ENCODE measurements at places on chromosomes 16 and 17.

DNA sequence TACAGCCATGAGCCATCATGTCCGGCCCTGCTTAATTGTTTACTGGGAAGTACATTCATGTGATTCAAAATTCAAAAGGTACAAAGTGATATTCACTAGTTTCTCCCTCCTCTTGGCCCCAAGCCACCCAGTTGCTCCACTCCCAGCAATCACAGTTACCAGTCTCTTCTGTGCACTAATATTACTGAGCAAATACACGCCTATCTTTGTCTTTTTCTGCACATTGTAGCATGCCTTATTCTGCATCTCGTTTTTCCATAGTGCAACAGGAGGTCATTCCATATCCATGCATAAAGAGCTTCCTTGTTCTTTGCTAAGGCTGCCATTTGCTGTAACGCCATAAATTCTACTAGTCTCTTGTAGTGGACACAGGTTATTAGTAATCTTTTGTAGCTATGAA lies 2.2 kb upstream of the ALOX15 start:
- ATAC-seq: no peak

GRCh38 chr16:61500851-61501250 lies 535.4 kb downstream of the CDH8 start:
- no peak for ATAC-seq

DNA sequence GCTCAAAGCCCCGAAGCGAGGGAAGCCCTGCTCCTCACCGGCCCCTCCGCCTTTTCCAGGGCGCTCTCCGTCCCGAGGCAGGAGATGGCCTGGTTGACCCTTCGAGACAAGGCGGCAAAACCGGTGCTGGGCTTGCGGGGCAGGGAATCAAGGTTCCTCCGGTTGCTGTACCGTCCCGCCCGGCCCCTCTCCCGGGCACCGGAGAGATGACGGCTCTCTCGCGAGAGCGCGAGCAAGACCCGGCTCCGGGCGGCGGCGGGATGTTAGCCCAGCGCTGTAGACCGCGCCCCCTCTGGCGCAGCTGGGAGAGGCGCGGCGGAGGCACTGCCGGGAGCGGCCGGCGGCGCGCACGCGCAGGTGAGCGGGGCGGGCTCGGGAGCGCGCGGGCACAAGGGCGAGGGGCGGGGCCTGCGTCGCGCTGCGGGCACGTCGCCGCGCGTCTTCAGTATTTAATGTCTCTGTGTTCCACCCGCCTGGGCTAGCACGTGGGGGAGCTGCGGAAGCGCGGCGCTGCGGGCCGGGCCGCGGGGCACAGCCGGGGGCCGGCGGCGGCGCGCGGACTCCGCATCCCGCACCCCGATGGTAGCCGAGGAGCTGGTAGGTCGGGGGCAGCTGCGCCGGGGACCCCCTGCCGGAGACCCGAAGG lies at the start of gene AKAP1:
Gene AKAP1 (plus strand): TSS at position 445 of the 646 bp plus-strand sequence. CDS start 20,219 bp downstream, outside the sequence.
- peak; percentile 96 for ATAC-seq

GRCh38 chr16:22194707-22195444 lies 11.2 kb upstream of the EEF2K start:
- no peak for ATAC-seq

DNA sequence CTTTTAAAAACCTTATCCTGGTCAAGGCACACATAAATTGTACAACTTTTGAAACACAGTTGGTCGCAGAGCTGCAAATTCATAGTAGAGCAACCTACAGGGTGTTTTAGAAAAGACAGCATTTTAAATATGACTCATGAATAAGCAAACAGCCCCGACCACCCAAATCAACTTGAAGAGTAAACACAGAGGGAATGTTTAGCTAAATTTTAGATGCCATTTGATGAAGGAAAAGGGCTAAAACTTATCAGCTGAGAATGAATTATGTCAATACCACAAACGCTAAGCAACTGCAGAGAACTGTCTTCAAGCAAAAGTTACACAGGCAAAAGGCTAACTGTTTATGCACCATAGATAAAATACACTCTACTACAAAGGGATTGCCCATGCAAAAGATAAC lies 427.5 kb upstream of the PSMD7 start:
- no peak for ATAC-seq

- ATAC-seq: no peak
Measured at GRCh38 chr16:30187971-30188561, 4.7 kb downstream of the CORO1A start.

GRCh38 chr17:325270-326009 lies 27.2 kb downstream of the RPH3AL start:
- ATAC-seq: no peak

- no peak for ATAC-seq
Measured at GRCh38 chr16:66489818-66490217, 60.1 kb downstream of the TK2 start.

GRCh38 chr17:5122586-5123342 lies 6.9 kb downstream of the USP6 start:
- ATAC-seq: peak; percentile 48

DNA sequence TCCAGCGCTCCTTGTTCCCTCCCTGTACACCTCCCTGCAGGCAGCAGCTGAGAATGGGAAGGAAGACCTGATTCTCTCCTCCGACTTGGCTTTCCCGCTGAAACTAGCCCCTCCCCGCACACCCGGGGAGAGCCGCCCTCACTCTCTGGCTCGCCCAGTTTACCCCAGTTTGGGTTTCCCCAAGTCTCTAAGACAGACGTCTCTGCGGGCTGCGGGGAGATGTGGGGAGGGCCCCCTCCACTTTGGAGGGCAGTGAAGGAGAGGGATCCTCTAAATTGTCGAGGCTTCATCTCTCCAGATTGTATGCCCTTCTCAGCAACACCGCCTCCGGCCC lies 797 bp downstream of the GRB7 start:
- peak; percentile 77 for ATAC-seq

DNA sequence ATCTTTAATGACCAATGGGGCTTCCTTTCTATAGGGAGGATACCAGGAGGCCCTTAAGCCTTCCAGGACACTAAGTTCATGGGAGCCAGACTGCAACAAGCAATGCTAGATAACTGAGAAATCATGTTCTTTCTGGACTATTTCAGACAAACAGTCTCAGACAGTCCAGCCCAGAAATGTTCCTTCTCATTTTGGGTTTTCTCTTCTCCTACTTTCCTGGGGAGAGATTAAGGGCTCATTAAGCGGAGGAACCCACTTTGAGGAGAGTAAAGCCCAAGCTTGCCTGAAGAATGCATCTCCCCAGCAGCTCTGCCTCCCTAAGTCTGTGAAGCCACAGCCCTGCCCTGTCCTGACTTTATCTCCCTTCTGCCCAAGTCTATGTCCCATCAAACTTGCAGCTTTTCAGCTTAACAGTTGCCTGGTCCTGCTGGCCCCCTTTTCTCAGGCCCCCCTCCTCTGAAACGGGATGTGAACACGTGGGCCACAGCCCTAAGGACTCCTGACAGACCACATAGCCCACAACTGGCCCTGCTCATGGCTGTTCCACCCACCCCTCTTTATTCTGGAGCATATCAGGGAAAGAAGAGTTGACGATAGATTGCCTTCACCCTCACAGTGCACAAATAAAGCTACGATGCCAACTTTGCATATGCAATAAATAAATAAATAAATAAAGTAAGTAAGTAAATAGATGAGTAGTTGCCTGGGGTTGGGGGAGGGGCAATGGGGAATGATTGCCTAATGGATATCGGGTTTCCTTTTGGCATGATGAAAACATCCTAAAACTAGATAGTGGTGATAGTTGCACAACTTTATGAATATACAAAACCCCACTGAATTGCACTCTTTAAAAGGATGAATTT lies 111.0 kb downstream of the N4BP1 start:
- no peak for ATAC-seq

- ATAC-seq: no peak
Measured at GRCh38 chr17:33375103-33375502, 82.0 kb upstream of the ASIC2 start.

GRCh38 chr17:51813140-51813783 lies 345.3 kb downstream of the CA10 start:
- no peak for ATAC-seq

GRCh38 chr17:47995241-47995935 lies 24.5 kb downstream of the CDK5RAP3 start:
- no peak for ATAC-seq

DNA sequence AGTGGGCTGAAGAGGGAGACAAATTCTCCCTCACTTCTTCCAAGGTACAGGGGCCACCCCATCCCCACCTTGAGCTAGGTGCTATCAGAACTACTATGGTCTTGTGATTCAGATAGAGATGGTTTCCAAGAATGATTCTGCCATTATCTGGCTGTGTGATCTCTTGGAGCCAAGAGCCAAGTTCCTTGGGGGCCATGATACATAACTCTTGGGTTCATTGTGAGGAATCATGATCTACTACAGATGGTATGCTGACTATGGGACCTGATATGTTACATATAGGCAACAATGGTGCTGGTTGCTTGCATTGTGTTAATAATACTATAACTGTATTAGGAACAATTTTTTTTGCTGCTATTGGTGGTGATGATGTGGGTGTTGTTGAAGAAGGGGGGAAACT lies 45.7 kb downstream of the DYNLRB2 start:
- ATAC-seq: no peak

- peak; percentile 47 for ATAC-seq
Measured at GRCh38 chr17:75587675-75588595, at the start of gene MYO15B. Gene MYO15B, plus strand, starts transcription at chr17:75587800. Its CDS starts 258 bp downstream, at chr17:75588058.

DNA sequence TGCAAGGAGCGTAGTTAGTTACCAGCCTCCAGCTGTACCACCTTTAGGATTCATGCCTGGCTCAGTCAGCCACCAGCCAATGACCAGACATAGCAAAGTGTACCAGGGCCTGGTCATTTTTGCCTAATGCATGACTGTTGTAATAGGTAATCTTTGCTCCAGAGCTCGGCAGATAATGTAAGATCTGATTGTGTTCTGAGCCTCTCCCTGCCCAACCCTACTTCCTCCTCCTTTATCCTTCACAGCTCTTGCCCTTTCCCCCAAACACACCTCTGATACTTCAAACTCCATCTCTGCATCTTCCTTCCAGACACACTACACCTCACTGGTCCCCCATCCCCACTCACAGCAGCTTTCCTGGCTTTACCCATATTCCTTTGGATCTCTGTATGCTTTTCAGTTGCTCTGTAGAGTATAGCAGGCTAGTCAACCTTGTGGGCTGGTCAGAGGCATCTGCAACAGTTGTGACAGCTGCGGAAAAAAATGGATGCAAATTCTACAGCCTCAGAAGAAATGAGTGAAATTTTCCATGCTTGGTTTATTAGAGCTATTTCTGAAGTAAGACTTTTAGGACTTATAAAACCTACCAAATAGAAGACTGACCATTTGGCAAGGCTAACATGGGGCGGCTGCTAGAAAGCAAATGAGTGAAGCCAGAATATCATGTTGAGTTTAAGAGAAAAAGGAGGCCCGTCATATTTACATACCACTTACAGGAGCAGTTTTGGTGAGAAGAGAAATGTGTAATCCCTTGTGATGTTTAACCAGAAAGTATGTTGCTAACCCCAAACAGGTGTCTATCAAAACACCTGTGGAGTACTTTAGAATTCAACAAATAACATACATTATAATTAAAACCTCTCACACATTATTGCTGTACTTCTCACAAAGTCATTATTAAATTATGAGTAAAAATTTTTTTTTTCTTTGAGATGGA lies 19.9 kb upstream of the C16orf87 start:
- ATAC-seq: peak; percentile 73

GRCh38 chr17:81246679-81247338 lies 7.7 kb downstream of the NDUFAF8 start:
- no peak for ATAC-seq

- ATAC-seq: no peak
Measured at GRCh38 chr17:75500419-75501216, 14.7 kb downstream of the CASKIN2 start.

DNA sequence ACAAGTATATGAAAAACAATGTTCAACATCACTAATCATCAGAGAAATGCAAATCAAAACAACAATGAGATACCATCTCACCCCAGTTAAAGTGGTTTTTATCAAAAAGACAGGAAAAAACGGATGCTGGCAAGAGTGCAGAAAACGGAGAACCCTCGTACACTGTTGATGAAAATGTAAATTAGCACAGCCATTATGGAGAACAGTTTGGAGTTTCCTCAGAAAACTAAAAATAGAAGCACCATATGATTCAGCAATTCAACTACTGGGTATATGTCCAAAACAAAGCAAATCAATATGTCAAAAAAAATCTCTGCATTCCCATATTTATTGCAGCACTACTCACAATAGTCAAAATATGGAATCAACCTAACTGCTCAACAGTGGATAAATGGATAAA lies 50.1 kb upstream of the CES5A start:
- no peak for ATAC-seq

DNA sequence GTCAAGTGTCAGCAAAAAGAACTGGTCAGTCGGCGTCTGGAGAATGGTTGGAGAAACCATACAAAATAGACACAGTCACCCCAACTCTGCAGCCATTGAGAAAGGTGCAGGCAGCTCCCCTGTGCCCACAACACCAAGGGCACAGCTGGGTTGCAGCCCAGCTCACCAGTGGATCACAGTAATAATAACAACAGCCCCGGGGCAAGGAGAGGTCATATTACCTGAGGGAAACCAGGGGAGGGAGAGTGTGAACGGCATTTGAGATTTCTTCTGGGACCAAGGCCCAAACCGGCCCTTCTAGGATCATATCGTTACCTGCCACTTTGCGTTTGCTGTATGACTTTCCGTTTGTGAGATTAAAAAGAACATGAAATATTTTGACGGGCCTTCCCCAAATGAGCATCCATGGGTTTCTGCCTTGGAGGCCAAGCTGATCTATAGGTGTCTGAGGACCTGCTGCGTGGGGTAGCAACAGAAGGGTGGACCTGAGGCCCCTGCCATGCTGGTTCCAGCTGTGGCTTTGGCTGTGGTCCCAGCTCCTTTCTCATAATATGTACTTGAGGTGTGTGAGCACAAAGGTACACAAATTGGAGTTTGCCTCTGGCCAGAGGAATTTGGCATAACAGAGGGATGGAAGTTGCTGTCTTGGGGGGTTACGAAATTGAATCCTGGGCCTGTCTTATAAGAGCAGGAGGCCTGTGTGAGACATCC lies 154.6 kb downstream of the CMIP start:
- ATAC-seq: no peak

DNA sequence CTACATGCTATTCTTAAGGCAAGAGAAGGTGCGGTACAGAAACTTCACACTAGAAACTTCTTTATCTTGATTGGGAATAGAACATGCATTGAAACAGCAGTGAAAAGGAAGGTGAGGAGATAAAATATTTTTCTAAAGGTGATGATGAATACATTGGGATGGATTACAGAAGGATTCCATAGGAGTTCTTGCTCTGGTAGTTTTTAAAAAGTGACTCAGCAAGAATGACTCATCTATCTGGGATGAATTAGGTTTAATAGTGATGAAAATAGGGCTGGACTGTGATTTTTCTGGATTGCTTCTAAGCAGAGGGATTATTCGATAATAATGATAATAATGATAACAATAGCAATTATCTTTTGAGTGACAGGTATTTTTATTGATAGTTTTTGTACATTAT lies 65.6 kb upstream of the HS3ST4 start:
- no peak for ATAC-seq

DNA sequence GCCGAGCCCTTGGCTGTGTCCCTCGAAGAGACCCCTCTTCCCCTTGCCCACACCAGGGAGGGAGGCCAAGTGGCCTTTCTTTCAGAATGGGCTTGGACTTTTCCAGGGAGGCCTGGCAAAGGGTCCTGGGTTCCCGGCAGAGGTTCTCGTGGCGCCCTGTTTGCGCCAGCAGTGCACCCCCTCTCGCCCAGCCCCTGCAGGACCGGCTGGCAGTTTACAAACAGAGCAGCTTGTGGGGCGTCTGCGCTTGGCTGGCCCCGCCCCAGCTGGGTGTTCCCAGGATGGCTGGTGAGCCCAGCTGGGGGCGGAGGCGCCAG lies 137.8 kb upstream of the CIBAR2 start:
- no peak for ATAC-seq

GRCh38 chr17:63837480-63837879 lies 5.0 kb downstream of the SMARCD2 start:
- ATAC-seq: no peak

Data from stimulated activated memory B cell treated with anti-CD40 and anti-IgM and Interleukin-4, amounts not matched to agents 10 μg/mL and 1 μg/mL and 100 μg/mL, for 72 hours (primary cell).